ENCODE measurements at places on chromosomes 11 and 22.

DNA sequence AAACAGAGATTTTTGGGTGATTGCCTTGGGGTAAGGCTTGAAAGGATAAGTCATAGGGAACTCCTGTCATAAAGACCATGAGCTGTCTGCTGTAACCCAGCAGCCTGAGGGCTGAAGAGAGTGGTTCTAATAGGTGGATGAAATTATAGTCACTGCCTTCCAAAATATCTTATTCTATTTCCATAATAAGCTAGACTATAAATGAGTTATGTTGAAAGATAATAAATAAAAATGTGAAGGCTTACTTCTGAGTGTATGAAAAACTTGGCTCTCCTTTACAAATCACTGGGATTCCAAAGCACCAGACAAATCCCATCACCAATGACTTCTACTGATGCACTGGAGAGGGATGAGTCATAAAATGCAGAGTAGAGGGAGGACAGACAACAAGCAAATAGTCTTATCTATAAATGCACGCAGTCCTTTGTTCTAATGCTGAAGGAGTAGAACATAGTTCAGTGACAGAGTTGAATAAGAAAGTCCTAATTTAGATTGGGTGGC, 775.0 kb upstream of the LRRC4C start:
- DNase-seq = peak; percentile 1

DNA sequence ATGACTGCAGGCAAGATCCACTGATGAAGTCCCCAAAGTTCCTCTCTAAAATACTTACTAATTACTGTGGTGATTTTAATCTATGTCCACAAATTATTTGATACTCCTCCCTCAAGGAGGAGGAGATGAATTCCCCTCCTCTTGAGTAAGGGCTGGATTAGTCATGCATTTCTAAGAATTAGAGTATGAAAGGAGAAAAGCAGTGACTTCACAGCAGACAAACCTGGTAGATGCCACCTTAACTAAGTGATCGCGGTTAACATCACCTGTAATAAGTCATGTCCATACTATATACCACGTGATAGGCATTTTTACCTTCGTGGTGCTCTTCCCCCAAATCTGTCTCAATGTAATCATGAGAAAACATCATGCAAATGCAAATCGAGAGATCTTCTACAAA, 52.0 kb upstream of the TSPAN18 start:
- DNase-seq = no peak

DNA sequence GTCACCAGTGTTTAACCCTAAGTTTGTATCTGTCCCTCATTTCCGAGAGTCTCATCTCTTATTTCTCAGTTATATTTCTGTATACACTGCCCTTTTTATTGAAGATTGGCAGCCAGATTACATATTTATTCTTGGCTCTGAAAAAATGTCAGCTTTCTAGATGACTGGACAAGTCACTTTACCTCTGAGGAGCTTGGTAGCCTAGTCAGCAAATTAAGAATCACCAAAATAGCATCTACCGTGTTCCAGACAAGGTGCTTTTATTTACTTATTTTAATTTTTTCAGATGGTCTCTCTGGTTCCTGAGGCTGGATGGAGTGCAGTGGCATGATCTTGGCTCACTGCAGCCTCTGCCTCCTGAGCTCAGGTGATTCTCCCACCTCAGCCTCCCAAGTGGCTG, 5.6 kb upstream of the RBM4 start:
- no peak for DNase-seq

DNA sequence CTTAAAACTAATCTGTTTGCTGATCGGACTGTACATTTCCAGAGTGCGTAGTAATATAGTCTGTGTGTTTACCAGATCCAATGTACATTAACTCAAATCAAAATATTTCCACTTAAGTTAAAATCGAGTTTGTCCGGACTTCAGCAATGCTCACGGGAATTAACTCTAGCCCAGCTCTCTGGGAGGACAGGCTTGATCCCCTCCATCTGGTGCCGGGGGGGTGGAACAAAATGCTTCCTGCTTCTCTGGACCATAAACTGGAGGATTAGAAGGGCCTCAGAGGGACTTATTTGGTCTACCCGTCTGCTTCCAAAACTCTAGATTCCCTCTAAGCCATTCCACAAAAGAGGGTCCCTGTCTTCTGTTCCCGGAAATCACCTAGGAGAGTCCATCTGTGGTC, 511.2 kb downstream of the BUD13 start:
- no peak for DNase-seq

DNA sequence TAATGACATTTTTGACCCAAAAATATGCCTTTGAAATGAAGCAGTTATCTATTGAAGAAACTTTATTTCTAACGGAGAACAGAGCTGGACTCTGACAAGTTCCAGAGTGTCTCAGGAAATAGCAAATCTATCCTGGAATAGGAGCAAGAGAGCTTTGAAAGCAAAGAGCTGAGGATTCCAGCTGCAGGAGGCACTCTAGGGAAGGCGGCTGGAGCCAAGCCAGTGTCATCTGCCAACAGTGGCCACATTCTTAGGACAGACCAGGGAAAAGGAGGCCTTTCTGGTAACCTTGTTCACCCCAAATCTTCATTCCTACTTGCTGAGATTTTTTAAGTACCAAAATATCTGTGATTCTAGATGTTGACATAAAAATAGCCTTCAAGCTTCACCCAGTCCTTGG, 493.5 kb upstream of the B3GAT1 start:
- DNase-seq = no peak

- DNase-seq = no peak
Measured at GRCh38 chr11:1163911-1164735, 6.4 kb downstream of the MUC5AC start.

DNA sequence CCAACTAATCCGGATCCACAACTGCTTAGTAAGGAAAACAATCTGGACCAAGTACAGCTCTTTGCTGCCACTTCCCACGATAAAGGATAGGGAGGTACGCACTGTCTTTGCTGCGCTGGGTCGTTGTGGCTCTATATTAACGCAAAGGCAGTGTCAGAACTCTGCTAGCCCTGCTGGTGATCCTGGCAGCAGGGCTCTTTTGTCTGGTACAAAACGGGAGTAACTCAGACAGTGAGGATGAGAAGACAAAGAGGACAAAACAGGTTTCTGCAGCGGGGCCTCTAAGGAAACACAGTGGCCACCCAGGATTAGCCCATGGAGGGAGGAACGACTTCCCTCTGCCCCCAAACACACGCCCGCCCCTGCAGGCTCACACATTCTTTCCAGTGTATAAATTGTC, 26.1 kb downstream of the GAL start:
- no peak for DNase-seq

- no peak for DNase-seq
Measured at GRCh38 chr11:27046956-27047355, 6.3 kb downstream of the BBOX1 start.

DNA sequence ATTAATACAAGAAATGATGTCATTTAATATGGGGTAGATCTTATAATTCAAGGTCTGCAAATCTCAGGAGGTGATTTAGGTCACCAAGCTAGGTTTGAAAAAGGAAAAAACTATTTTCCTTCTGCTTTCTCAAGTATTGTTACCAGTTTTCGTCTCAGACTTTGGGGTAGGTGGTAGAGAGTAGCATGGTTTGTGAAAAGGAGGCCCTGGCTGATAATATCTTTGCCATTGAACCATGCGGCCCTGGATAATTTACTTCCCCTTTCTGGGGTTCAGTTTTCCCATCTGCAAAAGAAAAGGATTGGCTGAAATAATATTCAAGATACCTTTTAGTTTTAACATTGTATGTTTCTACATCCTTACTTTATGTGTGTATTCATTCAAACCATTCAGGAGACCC, 92.1 kb downstream of the WNT11 start:
- no peak for DNase-seq

GRCh38 chr22:48357196-48357595, 1470.5 kb downstream of the BRD1 start:
- no peak for DNase-seq

DNA sequence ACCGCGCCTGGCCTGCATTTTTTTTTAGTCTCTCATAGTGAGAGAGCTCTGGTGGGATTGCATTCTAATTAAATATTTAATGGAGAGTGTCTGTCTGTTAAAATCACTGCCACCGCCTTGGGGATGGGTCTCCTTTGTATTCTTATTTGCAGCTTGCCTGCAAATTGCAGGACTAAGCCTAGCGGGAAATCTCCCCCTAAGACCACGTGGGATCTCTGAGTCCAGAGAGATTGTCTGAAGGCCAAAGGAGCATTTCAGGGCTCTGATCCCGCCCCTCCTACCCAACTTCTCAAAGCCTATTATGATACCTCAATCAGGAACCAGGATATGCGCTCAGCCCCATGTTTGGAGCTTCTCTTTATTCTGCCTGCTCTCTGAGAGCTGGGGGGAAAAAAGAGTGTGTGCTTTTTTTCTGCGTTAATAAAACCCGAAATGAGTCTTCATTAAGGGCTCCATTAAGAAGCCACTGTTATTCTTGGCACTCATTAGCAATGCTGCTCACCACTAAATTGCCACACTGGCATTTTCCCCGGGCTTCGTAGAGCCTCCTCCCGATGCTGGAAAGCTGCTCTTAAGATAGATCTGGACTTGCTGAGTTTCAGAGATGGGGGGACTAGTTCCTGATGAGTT, 92.9 kb upstream of the THY1 start:
- no peak for DNase-seq

- no peak for DNase-seq
Measured at GRCh38 chr22:45422237-45422983, 8.9 kb downstream of the RIBC2 start.

GRCh38 chr22:24566899-24567511, 11.2 kb downstream of the SNRPD3 start:
- DNase-seq = no peak

DNA sequence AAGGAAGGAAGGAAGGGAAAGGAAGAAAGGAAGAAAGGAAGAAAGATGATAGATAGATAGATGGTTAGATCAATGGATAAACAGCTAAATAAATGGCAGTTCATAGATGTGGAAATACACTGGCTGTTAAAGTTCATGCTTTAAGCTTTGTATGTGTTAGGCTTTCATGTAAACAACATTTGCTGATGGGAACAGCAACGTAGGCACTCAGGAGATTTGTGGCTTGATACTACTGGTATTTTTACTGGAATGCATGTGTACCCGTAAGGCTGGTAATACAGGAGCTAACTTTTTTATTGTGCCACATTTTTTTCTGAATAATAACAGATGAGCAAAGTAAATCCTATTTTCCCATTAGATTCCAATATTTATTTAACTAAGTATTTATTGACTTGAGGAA, 85.6 kb downstream of the NCAM1 start:
- DNase-seq = no peak

- DNase-seq = no peak
Measured at GRCh38 chr11:68961245-68961644, 19.5 kb downstream of the MRGPRD start.

DNA sequence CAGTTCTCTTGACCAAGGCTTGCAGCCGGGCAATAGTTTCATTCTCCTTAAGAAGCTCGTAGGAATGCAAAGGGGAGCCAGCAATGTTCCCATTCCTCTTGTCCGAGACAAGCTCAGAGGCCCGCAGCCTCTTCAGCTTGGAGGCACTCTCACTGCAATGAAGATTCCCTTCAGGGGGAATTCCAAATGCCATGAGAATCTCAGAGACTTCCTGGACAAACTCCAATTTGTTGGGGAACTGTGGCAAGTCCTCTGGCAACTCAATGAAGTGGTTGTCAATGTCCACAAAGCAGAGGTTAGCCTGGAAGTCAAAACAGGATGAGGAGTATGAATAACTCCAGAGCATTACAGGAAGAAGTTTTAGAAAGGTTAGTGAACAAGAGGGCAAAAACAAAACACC, 84.4 kb downstream of the DENND5A start:
- DNase-seq = peak; percentile 82

- DNase-seq = no peak
Measured at GRCh38 chr22:41524809-41525449, 19.3 kb downstream of the POLR3H start.

DNA sequence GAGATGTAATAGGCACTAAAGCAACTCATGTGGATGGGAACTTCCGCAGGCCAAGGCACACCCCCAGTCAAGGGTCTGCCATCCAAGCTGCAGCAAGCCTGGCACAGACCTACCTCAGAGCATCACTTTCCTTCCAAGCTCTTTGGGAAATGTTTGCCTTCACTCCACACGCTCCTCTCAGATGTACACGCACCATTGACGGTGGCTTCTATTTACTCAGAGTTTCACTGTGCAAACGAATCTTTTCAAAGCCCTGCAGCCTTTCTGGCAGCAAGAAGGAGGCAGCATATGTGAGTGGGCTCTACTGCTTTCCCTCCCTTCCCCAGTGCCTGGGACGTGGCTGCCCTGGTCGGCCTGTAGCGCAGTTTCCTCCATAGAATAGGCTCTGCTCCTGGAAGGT, 60.9 kb upstream of the USP47 start:
- no peak for DNase-seq

- DNase-seq = no peak
Measured at GRCh38 chr11:88115828-88116755, 59.2 kb downstream of the RAB38 start.

DNA sequence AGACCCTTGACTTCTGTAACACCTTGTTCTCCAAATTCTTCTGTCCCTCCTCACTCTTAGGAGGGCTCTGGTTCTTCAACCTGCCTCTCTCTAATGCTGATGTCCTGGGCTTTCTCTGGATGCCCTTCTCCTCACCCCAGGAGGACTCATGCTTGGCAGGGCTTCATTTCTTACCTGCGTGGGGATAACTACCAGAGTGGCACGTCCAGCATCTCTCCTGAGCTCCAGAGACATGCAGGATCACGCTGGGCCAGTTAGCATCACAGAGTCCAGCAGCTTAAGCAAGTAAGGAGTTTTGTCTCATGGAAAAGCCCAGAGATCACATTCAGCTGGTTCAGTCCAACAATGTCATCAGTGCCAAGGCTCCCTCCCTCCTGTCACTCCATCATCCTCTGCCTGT, 36.4 kb downstream of the RTL6 start:
- no peak for DNase-seq

DNA sequence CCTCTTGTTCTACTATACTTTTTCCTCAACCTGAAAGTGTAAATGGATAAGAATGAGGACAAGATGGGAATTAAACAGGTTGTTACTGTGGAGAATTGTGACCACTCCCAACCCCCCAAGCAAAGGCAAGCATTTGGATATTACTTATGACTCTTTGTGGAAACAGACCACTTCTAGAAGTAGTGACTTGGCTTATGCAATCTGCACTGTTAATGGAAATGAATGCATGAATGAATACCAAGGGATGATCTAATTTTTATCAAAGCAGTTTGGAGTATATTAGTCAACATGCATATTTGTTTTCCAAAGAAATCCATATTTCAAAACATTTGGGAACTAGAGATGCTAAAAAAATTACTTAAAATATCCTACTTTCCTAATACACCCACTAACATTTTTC, 35.3 kb downstream of the AMOTL1 start:
- DNase-seq = peak; percentile 47

GRCh38 chr11:46976182-46976854, 39.8 kb downstream of the CSTPP1 start:
- DNase-seq = no peak

- no peak for DNase-seq
Measured at GRCh38 chr22:45192701-45193187, 29.0 kb downstream of the NUP50 start.

DNA sequence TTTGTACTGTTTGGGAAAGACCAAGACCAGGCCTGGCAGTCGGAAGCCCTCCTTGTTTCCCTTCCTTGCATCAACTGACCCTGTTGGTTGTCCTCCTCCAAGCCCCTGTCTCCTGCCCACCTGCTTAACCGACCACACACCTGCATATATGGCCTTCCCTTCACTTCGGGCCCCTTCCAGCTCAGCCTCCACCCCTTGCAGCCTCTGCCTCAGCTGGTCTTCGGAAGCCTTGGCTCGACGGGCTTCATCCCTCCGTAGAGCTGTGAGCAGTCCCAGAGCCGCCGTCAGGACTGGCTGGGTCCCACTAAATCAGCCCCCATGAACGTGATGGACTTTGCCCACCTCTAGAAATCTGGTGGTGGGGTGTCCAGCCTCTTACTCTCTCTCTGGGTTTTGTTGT, 8.4 kb downstream of the NHERF4 start:
- DNase-seq = no peak

- peak; percentile 29 for DNase-seq
Measured at GRCh38 chr11:32056438-32056837, 34.4 kb upstream of the RCN1 start.

Measured in EL (cell line).